Activated naive CD4-positive, alpha-beta T cell treated with anti-CD3 and anti-CD28 coated beads for 36 hours (primary cell): ENCODE measurements at places on chromosomes 12 and 14.

DNA sequence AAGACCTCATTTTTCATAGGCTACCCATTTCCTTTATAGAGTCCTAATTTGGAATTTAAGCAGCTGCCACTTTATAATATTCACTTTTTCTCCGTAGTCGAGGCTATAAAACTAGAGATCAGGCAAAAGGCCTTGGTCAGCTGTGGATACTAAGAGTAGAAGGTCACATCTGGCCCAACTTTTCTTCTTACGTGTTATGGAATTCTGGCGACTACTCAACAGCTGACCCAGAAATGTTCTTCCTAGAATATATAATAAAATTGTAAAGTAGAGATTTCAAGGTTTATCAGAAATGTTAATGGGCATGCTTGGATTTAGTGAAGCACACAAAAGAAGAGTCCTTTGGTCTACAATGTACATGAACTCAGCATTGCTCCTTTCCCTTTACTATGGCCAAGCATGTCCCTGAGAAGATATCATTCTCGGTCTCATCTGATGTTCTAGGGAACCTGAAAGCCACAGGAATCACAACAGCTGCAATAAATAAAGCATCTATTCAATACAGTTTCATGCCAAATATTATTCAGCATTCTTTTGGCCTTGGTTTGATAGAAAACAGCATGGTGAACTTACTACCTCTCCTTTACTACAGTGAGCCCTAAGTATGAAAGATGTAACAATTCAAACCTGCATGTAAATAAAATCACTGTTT is 261.4 kb upstream of the NPAS3 start:
- no peak for DNase-seq

- no peak for DNase-seq
These were observed 21.9 kb downstream of the PPP2R5C start for GRCh38 chr14:101783260-101784016.

DNA sequence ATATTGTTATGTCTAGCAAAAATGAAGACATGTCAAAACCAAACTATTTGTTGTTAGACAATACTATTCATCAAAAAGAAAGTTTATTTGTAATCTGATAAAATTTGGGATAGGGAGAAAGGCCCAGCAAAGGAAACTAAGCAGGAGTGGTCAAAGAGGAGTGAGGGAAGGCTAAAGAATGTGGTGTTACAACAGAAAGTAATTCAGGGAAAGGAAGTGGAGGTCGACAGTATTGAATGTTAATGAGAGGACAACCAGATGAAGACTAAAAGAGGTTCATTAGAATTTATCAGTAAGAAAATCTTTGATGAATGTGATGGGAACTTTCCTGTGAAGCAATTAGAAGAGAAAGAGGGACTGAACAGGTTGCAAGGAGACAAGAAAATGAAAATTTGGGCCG is 33.9 kb downstream of the PLCZ1 start:
- no peak for DNase-seq

- DNase-seq = no peak
These were observed 776 bp downstream of the BMP4 start for GRCh38 chr14:53955671-53956426.

GRCh38 chr14:23861666-23862065 is 91.9 kb upstream of the DHRS4 start:
- no peak for DNase-seq

- DNase-seq = no peak
These were observed 28.6 kb upstream of the BTBD6 start for GRCh38 chr14:105219753-105220152.

DNA sequence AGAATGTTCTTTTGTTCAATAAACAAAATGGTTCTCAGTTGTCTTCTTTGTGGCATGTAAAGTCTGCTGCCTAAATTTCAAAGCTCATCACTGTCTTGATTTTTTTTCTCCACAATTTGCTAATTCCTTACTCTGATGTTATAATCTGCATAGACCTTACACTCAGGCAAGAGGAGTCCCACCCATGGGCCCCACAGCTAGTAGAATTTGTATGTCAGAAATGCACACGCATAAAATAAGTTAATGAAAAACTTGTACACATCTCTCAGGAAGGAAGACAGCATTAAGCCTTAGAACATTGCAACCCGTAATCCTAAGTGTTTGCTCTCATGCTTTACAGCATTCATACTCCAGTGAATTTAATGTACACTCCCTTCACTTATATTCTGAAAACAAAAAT is 280.8 kb downstream of the ATXN7L3B start:
- no peak for DNase-seq

GRCh38 chr14:99688629-99689028 is 4.5 kb downstream of the CYP46A1 start:
- DNase-seq = no peak

DNA sequence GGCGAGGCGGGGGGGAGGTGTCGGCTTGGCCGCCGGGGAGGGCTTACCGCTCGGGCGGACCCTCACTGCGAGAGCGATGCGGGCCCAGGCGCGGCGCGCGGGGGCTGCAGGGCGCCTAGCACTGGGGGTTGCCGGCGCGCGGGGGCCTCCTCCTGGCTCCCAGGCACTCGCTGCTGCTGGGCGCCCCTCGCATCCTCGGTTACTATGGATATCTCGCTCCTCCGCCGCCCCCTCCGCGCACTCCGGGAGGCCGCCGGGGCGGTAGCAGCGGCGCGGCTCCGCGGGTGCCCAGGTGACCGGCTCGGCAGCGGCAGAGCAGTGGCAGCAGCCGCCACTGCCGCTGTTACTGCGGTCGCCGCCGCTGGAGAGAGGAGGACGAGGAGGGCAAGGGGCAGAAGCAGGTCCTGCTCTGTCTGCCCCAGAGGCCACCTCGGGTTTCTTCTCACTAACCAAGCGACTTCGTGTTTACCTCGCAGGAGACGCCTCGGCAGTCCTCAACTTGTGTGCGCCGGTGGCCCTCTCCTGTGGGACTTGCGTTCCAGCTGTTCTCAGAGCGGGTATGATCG is 250.1 kb downstream of the APAF1 start:
- DNase-seq = no peak

DNA sequence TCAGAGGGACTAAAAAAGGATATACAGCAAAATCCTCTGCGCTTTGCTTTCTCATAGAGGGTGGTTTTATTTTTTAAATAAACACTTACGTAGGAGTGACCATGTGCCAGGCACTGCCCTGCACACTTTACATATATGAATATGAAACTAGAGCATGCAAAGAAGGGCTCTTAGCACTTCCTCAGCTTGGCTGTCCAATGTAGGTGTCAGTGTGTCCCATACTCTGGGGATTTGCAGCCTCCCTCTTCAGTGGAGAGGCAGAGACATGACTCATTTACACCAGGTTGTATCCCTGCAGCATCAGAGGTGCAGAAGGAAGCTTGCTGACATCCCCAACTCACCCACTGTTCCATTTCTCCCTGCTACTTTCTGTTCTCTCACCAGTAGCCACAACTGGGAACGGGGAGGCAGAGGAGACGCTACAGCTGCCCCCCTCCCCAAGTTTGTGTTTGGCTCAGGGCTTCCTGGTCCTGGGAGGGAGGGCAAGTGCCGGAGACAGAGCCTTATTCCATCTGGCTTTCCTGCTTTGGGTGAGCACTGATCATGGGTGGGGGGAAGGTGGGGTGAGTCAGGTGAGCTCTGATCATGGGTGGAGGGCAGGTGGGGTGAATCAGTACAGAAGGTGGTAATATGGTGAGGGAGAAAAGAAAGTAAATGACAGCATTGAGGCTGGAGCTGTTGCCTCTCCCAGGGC is 4.9 kb upstream of the KRT5 start:
- DNase-seq = no peak

GRCh38 chr14:43200519-43200918 is 1306.6 kb downstream of the FSCB start:
- no peak for DNase-seq

GRCh38 chr14:33930439-33930838 is 20.4 kb downstream of the EGLN3 start:
- DNase-seq = no peak

DNA sequence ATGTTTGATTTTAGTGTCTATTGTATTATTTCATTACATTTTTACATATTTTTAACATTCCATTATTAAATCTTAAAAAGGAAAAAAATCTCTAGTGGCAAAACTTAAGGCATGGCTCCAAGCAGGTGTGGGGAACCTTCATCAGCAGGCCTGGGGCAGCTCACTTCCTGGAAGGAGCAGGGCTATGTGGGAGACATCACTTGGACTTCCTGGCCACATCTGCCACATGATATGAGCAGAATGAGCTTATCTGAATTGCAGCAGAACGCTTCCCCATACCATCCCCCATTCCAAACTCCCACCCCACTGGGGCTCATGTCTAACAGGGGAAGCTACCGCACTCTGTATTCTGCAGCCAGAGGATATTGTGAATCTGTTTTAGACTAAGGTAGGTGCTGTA is 35.0 kb upstream of the KCNA1 start:
- no peak for DNase-seq

DNA sequence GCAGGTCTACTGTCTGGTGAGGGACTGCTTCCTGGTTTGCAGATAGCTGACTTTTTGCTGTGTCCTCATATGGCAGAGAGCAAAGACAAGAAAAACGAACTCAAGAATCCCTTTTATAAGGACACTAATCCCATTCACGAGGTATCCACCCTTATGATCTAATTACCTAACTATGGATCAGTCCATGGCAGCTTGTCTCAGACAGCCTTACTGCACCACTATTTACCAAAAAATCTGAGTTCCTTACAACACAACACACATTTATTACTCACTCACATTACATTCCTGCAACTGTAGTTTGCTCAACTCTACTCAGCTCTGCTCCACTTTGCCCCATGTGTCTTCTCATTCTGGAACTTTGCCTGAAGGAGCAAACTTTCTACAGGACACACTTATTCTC is 10.1 kb upstream of the SLC6A15 start:
- DNase-seq = no peak

DNA sequence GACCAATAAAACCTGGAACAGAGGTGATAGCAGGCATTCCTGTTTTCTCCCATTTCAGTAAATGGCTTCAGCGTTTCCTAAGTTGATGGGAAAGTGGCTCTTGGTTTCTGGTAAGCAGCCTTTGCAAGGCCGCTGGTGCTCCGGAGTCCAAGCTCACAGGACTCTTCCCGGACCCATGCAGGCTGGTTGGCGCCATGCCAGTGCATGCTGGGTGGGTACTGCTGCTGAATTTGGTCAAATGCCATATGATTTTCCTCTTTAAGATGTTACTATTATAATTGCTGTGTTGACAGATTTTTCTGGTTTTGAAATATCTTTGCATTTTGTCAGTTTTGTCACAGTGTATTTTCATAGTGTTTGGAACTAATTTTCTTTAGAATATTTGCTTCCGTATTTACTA is 27.7 kb downstream of the PPP2R5C start:
- DNase-seq = no peak

DNA sequence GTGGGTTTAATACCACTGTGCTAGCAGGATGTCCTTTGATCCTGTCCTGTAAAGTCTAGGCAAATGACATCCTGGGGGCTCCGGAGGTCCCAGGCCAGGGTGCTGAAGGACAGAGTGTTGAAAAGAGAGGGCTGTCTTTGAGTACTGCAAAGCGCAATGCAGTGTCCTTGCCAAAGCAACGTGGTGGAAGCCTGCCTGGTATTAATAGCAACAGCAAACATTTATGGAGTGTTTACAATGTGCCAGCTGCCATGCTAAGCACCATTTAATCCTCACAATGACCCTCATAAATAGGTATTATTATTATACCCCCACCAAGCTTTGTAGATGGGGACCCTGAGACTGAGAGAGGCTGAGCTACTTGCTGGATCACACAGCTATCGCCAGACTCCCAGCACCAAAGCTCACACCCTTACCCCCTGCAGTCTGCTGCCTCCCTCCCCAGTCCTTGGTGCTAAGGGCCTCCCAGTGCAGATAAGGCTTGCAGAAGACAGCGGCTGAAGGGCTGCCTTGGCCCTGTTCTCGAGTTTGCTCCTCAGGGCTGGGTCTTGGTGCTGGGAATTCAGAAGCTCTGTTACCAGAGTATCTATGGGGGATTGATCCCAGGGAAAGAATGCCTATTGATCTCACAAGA is 427.7 kb downstream of the FUT8 start:
- DNase-seq = no peak

GRCh38 chr12:20798554-20798953 is 12.0 kb upstream of the SLCO1B3 start:
- DNase-seq = no peak

- no peak for DNase-seq
These were observed 583.1 kb upstream of the SEL1L start for GRCh38 chr14:82116721-82117120.

GRCh38 chr14:84421621-84422020 is 1108.3 kb upstream of the FLRT2 start:
- DNase-seq = no peak

DNA sequence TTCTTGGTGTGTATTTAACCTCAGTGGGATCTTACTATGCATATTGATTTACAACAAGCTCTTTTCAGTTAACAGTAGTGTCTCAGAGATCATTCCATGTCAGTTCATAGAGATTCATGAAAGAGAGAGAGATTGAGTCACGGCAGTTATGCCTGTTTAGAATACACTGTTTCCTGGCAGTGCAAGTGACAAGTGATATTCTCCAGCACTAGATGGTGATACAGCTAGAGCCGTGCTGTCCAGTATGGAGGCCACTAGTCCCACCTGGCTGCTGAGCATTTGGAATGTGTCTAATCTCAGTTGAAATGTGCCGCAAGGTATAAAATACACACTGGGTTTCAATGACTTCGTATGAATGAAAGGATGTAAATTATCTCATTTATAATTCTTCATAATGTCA is 184.4 kb downstream of the SUDS3 start:
- no peak for DNase-seq

DNA sequence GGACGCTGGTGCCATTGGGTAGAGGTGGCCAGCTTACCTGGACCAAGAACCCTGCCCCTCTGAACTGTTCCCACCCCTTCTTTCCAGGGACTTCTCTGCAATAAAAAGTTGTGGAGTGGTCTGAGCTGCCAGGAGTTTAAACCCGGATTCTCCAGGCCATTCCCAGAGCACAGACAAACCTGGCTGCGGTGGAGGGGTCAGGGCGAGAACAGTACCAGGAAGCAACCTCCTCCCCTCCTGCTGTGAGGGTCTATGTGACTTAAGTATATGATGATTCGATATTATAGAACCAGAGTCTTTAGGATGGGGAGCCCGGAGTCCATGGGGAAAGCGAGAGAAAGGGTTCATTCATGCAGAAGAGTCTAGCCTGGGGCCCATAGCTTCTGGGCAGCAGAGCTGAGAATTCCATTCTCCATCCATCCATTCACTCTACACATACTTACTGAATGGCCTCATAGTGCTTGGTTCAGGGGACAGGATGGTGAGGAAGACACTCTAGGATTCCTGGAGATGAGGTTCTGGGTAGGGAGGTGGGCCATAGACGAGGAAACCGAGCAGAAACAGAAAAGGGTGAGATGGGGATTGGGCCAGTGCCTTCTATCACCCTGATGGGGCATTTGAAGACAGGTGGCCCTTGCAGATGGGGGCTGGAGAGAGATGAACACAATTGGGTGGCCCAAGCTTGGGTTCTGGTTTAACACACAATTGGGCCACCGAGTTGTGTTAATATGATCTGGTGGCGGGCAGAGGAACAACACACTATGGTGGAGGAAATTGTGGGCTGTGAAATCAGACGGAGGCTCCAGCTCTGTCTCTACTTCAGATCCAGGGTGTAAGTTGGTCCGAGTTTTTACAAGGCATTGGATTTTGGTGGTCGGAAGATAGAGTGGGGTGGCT is 5.2 kb downstream of the KRT86 start:
- DNase-seq = no peak
